ENCODE measurements at places on chromosomes 16 and 17.

GRCh38 chr17:66960613-66961012 lies 3.9 kb upstream of the CACNG4 start:
- no peak for DNase-seq

GRCh38 chr17:78643326-78643725 lies 66.1 kb upstream of the DNAH17 start:
- DNase-seq: no peak

DNA sequence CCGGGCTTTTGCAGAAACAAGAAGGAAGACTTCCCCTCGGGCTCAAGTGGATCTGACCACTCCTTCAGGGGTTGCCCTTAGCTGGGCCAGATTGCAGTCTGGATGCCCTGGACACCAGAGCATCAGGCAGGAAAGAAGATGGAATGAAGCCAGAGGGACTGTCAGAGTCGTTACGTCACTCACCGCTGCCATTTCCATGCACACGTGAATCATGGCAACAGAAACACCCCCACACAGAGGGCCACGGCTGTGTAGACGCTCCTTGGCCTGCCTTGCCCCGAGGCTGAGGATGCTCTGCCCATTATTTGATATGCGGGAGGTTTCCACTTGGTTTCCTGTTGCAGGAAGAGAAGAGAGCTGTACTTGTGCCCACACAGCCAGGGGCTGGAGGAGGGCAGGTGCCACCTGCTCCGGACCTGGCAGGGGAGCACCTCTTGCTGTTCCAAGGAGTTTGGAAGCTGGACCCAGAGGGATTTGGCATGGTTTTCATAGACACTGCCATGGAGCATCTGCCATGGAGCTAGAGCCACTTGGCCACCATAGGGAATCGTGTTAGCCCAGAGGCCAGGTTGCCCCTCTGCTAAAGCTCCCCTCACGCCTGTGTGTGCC lies 29.4 kb downstream of the RBFOX3 start:
- DNase-seq: no peak

DNA sequence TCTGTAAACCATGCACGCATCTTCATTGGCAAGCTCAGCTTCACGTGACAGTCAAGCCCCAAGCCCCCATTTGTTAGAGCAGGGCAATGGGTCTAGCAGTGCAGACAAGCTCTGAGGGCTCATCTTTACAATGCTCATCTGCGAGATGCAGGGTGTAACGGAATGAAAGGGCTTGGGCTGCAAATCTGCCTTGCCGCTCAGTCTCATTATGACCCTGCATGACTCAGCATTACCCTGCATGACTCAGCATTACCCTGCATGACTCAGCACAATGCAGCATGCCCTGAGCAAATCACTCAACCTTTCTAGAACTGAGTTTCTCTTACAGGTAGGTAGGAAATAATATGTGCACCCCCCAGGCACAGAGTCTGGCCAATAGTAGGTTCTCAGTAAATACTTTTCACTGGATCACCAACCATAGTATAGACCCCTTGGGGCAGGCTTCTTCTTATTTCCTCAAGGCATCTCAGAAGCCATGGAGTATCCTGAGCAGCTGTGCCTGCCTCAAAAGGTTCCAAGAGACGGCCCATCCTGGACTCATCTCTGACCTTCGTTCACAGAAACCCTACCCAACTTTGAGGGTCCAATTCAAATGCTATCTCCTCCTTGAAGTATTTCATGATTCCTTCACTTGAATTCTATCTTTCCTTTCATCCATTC lies 391.3 kb upstream of the CDH5 start:
- DNase-seq: peak; percentile 78

DNA sequence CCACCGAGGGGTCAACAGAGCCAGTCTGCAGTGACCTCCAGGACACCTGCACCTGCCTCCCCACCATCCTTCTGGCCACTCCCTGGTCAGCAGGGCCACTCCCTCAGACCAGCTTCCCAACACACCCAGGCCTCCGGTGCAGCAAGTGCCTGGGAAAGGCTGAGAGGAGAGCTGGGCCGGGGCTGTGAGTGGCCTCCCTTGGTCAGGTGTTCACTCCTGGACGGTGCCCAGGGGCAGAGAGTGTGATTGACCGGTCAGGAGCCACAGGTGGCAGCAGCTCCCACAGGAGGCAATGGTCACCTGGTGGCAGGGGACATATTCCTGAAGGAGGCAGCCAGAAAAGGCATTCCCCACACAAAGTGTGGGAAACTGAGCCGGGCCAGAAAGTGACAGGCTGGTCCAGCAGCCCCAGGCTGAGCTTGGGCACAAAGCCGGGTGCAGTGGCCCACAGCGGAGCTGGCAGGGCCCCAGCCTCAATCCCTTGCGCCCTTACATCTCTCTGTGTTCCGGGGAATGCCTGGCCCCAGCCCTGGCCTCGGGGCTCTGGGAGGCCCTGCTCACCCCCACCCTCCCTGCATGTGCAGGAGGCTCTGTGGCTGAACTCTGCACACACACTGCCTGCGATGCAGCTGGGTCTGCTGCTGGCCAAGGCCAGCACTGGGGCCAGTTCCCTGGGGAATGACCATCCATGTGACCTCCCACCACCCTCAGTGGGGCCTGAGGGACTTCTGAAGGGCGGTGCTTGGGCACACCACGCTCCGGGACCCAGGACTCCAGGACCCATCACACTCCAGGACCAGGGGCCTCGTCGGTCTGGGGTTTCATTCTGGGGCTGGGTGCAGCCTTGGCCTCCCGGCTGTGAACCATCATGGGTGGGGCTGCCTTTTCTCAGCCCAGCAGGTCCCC lies 1.2 kb upstream of the C17orf99 start:
- no peak for DNase-seq

DNA sequence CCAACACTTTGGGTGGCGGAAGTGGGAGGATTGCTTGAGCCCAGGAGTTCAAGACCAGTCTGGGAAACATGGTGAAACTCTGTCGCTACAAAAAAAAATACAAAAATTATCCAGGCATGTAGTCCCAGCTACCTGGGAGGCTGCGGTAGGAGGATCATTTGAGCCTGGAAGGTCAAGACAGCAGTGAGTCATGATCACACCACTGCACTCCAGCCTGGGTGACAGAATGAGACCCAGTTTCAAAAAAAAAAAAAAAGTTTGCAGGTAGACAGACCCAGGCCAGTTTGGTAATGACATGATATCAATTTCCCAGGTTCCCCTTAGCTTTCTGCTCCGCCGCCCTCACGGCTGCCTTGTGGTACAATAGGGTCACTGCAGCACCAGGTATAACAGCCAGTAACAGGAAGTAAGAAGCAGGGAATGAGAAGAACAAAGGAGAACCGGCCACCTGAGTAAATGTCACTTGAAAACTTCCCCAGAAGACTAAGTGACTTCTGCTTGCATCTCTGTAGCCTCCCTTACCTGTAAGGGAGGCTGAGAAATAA lies 201.2 kb upstream of the HSBP1 start:
- no peak for DNase-seq

DNA sequence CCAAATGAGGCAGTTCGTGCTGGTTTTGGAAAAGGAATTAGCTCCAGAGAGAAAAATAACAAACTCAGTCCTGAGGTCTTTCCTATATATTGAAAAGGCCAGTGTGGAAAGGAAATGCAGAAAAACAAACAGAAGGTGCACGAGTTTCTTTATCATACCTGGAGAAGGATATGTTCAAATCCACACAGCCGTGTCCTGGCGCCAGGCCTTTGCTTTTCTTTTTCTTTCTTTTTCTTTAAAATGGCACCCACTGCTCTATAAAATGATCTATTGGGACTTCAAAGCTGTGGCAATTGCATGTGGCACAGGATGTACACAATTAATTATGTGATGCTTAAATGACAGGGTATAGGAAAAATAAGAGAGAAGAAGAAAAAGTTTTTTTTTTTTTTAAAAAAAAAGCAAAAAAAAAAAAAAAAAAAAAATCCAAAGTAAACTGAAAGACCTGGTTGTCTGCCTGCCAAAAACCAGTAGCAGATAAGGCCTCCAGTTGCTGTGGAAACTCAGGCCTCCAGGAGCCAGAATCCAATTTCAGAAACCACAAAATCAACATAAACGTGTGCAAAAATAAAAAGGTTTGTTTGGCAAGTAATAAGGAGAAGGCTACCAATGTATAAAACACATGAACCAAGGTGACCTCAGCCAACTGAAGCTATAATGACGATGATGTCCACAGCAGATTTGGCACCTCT lies 957.6 kb upstream of the SOX9 start:
- no peak for DNase-seq

- peak; percentile 73 for DNase-seq
These were observed 585 bp downstream of the AP1G1 start for GRCh38 chr16:71807905-71808592.

DNA sequence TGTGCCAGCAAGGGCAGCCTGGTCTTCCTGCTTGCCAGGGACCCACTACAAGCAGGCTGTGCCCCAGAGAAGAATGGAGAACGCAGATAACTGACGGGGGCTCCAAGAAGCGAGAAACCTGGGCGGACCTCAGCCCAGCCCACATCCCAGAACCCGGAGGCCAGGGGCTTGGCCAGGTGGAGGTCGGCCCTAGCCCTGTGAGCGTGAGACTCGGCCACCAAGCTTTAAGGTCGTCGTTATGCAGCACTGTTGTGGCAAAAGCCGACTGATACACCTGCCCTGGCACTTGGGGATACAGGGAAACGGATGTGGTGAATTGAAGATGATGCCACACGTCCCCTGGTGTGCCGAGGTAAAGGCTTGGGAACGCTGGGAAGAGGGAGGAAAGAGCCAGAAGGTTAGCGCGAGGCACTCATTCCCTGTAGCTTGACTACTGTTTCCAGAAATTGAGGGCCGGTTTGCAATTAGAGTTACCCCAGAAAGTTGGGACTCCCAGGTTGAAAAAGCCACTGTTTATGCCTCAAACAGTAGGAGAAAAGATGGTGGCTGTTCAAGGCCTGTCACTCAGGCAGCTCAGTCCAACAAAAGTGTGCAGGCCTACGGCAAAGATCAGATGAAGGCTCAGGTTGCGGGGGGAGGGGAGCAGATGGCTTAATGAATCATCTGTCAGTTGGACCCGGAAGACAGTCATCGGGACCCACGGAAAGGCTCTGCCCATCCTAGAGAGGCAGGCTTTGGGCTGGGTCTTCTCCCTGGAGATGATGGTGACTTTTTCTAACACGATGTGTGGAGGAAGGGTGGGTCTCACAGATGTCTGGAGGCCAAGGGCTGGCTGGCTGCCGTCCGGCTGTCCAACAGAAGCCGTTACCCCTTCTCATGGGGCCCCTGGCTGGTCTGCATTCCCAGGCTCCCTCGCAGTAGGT lies 45.6 kb upstream of the BAHCC1 start:
- no peak for DNase-seq

GRCh38 chr17:6421700-6422604 lies 13.0 kb downstream of the AIPL1 start:
- peak; percentile 83 for DNase-seq

DNA sequence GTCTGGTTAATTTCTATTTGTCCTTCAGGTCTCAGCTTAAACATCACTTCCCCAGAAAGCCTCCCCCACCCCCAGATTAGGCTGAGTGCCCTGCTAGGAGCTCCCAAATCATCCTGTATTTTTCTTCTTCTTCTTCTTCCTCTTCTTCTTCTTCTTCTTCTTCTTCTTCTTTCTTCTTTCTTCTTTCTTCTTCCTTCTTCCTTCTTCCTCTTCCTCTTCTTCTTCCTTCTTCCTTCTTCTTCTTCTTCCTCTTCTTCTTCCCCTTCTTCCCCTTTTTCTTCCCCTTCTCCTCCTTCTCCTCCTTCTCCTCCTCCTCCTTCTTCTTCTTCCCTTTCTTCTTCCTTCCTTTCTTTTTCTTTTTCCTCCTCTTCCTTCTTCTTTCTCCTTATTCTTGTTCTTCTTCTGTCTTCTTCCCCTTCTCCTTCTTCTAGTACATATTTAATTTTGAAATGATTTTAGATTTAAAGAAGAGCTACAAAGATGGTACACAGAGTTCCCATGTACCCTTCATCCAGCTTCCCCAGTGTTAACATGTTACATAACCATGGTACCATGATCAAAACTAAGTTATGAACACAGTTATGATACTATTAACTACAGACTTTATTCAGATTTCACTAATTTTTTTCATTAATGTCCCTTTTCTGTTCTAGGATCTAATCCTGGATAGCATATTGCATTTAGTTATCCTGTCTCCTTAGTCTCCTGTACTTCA lies 27.1 kb upstream of the DHX40 start:
- DNase-seq: no peak

DNA sequence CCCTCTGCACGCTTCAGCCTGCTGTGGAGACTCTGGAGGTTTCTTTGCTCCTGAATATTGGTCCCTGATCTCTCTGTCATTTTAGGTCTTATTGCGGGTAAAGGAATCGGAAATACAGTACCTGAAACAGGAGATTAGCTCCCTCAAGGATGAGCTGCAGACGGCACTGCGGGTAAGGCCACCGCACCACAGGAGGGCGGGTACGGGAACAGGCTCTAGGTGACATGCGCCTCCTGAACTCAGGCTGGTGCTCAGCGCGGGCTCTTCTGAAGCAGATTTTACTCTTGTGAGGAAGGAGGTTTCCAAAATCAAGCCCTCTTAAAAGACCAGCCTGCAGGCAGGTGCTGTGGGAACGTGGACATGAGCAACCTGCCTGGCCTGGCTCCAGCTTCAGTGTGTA lies 29.8 kb downstream of the PLD6 start:
- no peak for DNase-seq

- DNase-seq: peak; percentile 22
These were observed 43.5 kb upstream of the MNT start for GRCh38 chr17:2444382-2444781.

- peak; percentile 86 for DNase-seq
These were observed 5.4 kb upstream of the BCAR1 start for GRCh38 chr16:75256696-75257343.

DNA sequence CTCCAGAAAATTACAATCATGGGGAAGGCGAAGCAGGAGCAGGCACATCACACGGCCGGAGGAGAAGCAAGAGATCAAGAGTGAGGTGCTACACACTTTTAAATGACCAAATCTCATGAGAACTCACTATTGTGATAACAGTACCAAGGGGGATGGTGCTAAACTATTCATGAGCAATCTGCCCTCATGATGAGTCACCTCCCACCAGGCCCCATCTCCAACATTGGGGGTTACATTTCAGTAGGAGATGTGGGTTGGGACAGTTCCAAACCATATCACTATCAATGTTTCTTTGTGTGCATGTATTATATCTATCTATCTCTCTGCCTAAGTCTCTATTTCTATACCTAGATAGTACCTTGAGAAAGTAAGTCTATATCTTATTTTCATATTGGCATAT lies 724.8 kb downstream of the CDH11 start:
- no peak for DNase-seq

GRCh38 chr16:58449768-58450167 lies 50.2 kb upstream of the NDRG4 start:
- no peak for DNase-seq

DNA sequence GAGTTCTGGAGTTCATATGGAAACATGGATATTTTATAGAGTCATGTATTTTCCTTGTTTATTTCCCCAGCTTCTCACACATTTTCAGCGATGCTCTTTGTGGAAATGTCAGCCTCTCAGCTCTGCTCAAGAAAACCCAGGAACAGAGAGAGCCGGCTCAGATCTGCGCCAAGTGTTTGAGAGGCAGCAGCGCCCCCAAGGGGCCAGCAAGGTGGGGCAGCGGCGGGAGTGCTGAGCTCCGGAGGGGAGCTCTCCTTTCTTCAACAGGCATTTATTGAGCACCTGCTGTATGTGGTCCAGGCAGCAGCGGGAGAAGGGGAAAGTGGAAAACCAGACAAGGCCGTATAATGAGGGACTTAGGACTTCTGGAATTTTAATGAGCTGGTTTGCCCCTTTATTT lies 421.1 kb upstream of the C16orf82 start:
- DNase-seq: peak; percentile 10

GRCh38 chr16:3992297-3993051 lies 112.0 kb upstream of the CREBBP start:
- DNase-seq: no peak

GRCh38 chr17:21090902-21091618 lies 35.7 kb upstream of the DHRS7B start:
- no peak for DNase-seq

- DNase-seq: peak; percentile 55
These were observed 1.4 kb upstream of the CA7 start for GRCh38 chr16:66842765-66843164.
